ENCODE measurements at places on chromosomes 13 and 19. TPM values are rescaled to one million over a fixed set of nuclear protein-coding genes. Genes with fewer than 3 reads are reported as not detected.
A peak's percentile ranks its signal among the peaks of the same experiment; 100 is the strongest.

CXCL17 gene
- polyA plus RNA-seq: not detected

AMH gene
- 23.6 TPM for polyA plus RNA-seq

- DNase-seq: no peak
Observed at GRCh38 chr19:43507880-43508279, 3.3 kb upstream of the PHLDB3 start.

- peak; percentile 91 for DNase-seq
Observed at GRCh38 chr19:18865973-18866799, 29.8 kb downstream of the CERS1 start.

DNA sequence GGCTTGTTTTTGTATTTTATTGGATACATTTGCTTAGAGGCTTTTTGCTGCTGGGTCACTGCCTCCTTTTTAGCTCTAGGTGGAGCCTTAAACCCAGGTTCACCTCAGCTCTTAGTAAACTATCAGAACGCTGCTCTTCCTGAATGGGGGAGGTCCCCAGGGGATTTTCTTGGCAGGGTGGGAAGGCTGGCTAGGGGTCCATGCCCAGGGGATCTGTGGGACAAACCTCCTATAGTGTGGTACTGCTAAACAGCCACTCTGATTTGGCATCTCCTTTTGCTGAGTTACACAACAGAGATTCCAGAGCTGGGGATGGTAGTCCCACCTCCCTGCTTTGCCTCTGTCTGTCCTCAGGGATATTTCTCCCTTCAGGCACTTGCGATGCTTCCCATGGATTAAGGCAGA, 204.9 kb downstream of the ZIC5 start:
- DNase-seq: no peak

- peak; percentile 68 for DNase-seq
Observed at GRCh38 chr19:12891553-12892021, 627 bp downstream of the GCDH start.

DNA sequence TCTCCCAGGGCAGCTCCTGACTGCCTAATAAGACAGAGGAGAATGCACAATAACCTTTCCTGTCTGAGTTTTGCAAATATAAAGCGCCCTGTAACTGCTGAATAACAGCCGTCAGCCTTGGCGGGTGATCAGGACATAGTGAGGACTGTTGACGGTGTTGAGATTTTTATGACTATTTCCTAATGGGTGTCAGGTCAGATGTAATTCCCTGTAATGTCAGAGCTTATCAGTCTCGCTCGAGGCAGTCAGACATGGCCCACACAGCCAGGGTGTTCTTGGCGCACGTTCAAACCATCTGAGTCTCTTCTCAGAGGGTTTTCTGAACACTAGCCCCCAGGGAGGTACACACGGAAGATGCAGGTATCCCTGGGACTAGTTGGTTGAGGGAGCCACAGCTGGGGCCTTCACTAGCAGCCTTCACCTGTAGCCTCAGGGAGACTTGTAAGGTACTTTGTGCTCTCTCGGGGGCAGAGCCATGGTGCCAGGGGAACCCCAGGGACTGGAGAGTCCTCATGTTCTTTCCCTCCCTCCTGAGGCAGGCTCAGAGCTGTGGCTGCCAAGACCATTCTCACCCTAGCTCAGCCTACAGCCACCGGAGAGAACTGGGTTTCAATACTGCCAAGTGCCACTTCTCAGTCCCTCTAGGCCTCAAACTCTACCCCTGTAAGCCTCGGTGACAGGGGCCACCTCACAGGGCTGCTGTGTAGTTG, 213.1 kb downstream of the UQCRFS1 start:
- no peak for DNase-seq

GRCh38 chr13:41200126-41200525, 5.8 kb upstream of the KBTBD7 start:
- DNase-seq: no peak

DNA sequence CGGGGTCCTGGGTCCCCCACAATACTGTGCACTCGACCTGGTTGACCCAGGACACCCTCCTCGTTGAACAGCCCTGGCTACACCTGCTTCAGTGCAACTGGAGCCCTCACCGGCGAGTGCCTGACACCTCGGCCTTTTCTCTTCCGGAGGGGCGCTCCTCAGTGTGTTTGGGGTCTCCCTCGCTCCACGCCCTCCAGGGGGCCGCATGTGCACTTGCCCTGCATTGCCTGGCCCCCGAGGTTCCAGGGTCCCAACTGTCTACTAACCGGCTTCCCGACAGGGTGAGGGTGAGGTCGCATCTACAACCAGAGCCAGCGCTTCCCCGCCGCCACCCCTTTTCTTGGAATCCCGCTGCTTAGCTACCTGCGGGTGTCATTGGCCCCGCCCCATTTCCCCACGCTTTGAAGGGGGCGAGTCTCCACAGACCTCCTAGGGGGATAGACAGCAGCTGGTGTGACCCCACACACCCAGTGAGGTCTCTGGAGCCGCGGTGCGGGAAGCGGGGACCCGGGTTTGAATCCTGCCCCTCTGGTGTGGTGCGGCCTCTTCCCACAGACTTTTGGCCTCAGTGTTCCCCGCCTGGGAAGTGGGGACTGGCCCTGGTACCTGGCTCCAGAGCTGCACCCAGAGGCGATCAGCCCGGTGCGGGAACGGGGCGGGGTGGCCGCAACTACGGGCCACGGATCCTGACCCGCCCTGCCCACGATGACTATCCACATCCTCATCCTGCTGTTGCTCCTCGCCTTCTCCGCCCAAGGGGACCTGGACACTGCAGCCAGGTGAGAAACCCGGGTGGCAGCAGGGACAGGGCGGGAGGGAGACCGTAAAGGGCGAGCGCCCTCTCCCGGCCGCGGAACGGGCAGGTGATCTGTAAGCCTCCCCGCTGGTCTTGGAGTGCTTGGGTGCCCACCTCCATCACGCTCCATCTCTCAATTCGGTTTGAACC, at the start of gene ADM5:
Gene ADM5 (plus strand): TSS at position 462 of the 946 bp plus-strand sequence. CDS start 244 bp downstream, at position 706.
- DNase-seq: no peak
